Stimulated activated CD4-positive, alpha-beta T cell treated with anti-CD3 and anti-CD28 coated beads, Interleukin-1b, Interleukin-23, amount 100 ng/mL, for 1 hour (primary cell): ENCODE measurements at places on chromosomes 2 and 18.

GRCh38 chr2:230866756-230867523, 2.2 kb downstream of the ITM2C start:
- DNase-seq = peak; percentile 45

GRCh38 chr2:168539945-168540344, 83.9 kb downstream of the CERS6 start:
- DNase-seq = no peak

- DNase-seq = no peak
Measured at GRCh38 chr2:200309296-200310049, 3.0 kb downstream of the SPATS2L start.

GRCh38 chr2:170530284-170530745, 184.8 kb upstream of the SP5 start:
- no peak for DNase-seq

- DNase-seq = no peak
Measured at GRCh38 chr2:52402128-52402527, 1365.5 kb upstream of the CHAC2 start.

DNA sequence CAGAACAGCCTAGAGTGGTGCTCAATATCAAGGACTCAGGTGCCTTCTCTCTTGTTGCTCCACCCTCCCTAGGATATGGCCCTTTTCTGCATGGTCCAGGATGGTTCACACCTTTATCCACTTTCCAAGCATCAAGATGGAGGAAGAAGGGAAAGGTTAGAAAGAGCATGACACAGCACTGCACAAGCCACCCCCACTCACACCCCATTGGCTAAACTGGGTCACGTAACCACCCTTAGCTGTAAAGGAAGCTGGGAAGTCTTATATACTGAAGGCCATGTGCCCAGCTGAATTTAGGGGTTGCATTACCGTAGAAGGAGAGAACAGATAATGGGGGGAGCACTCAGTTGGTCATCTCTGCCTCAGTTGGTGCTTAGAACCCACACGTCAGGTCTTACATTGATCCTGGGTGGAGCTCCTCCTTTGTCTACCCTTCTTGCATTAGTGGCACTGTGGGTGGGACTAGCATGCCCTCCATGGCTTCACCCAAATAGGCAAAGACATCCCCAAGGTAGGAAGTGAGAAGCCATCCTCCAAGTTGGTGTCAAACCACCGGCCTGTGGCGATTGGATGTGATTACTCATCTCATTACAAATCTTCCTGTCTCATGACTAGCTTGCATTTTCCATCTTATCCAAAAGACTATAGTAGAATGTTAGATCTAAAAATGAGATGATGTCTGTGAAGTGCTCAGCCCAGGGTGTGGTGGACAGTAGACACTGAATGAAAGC, 248.5 kb downstream of the HAUS1 start:
- no peak for DNase-seq

- DNase-seq = no peak
Measured at GRCh38 chr2:202592566-202592965, 42.2 kb upstream of the FAM117B start.

DNA sequence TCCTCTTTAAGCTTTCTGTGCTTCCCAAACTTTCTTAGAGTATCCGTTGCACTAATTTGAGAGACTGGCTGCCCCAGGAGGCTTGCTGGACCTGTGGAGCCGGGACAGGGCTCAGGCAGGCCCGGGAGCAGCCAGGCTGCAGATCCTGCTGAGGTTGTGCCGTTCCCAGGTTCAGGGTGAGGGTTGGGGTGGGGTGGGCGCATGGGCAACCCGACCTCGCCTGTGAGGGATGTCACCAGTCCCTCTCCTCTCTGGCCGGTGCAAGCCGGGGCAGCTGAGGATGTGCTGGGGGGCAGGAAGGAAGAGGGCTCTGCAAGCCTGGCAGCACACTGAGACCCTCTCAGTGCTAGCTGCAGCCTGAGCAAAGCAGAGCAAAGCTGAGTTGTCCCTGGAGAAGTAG, 57.6 kb downstream of the DYSF start:
- no peak for DNase-seq

GRCh38 chr2:90076311-90076710, 1384.8 kb downstream of the RPIA start:
- no peak for DNase-seq

DNA sequence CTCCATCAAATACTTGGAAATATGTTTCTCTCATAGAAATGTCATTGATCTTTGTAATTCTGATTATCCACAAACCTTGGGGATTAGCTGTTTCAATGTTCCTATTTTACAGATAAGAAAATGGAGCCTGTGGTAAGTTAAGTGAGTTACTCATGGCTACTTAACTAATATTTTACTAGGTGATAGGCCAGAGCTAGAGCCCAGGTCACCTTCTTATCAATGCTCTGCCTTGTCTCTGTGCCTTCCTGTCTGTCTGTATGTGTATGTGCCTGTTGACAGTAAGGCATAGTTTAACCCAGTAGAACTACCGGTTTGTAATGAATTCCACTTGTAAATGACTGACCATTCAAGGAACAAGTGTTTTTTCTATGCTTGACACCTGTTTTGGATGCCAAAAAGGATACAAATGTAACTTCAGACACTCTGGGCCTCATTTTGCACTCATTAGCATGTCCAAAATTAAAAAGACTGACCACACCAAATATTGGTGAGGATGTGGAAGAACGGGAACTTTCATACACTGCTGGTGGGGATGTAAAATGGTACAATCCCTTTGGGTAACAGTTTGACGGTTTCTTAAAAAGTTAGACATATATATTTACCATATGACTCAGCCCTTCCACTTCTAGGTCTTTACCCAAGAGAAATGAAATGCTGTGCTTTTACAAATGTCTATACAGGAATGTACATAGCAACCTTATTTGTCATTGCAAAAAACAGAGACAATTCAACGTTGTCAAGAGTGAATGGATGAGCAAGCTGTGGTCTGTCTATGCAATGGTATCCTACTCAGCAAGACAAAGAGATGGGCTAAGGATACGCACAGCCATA, 19.6 kb upstream of the IL1A start:
- no peak for DNase-seq

DNA sequence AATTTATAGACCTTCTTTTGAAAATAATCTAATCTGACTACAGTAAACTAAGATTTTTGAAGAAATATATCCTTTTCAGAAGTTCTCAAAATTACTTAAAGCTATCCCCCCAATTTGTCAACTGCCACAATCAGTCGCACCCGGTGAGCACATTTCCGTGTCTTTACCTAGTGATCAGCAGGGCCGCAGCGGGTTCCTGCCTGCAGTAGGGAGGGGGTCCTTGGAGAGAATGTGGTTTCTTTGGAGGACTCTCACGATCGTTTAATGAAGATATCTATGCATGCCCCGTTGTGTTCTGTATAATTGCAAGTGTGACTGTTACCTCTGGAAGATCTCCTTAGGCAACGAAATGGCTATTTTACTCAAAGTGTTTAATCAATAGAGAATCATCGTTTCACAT, 251.9 kb upstream of the RAB12 start:
- no peak for DNase-seq

DNA sequence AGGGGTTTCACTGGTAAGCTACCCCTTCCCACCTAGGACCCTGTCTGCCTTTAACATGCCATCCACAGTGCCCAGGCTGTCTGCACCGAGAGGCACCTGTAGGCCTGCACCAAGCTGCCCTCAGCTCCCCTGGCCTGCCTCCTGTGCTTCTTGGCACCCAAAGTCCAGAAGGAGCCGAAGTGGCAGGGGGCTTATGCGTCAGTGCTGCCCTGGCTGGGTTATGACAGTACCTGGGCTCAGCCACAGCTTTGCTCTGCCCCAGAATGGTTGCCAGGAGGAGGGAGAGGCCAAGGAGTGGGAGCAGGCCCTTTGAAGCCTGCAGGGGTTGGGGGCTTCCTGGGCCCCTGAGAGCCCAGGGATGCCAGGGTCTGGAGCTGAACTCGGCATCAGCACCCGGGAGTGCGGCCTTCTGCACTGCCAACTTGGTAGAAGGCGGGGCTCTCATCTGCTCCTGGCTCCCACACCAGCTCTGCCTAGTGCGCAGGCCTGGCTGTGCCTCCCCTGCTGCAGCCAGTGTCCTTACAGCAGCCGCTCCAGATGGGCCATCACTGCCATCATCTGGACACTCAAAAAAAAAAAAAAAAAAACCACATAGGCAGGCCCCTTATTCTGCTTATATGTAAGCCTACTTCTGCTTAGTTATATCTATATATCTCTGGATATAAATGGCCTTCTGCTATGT, 155.4 kb downstream of the THSD7B start:
- DNase-seq = no peak

GRCh38 chr2:32289165-32289999, 11.7 kb downstream of the YIPF4 start:
- DNase-seq = no peak

- no peak for DNase-seq
Measured at GRCh38 chr2:64840426-64840881, 148.7 kb upstream of the SLC1A4 start.

DNA sequence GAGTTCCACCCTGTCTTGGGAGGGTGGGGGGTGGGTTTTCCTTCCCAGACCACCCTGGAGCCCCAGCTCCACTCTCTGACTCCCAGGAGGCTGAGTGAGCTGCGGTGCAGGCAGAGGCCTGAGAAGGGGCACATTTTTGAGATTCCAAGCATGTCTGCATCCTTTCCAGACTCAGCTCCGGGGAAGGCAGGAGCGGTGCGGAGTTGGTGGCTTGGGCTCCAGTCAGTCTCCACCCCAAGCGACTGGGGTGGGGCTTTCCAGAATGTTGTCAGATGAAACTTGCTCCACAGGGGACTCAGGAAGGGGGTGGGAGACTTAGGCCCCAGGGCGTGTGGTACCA, 44.2 kb upstream of the HS6ST1 start:
- no peak for DNase-seq

- no peak for DNase-seq
Measured at GRCh38 chr2:9654452-9655100, 23.8 kb upstream of the YWHAQ start.

DNA sequence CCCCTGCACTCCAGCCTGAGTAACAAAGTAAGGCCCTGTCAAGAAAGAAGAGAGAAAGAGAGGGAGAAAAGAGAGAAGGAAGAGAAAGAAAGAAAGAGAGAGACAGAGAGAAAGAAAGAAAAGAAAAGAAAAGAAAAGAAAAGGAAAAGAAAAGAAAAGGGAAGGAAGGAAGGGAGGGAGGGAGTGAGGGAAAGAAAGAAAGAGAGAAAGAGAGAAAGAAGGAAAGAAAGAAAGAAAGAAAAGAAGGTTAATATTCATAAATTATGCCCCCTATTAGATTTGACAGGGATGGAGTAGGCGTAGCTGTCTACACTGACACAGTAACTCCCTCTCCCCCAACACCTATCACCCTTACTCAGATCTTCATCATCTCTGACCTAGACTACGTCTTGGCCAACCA, 202.3 kb downstream of the SP3 start:
- no peak for DNase-seq

DNA sequence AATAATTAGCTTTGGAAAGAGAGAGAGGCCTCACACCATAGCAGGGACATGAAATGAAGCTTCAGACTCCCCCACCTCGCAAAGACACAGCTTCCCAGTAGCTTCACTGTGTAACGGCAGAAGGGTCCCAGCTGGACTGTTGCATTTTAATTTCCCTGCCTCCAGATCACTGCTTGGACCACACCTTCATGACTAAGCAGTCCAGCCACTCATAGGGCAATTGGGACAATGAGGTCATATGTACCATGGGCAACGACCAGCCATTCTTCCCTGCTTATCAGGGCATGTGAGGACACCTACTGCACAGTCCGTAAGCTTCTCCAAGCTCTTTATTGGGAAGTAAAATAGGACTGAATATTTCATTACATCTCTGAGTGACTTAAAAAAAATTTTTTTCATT, 183.0 kb downstream of the MREG start:
- DNase-seq = no peak

- DNase-seq = no peak
Measured at GRCh38 chr2:136156411-136156810, 38.5 kb upstream of the CXCR4 start.

- no peak for DNase-seq
Measured at GRCh38 chr18:43662657-43663056, 385.4 kb upstream of the SYT4 start.

- DNase-seq = no peak
Measured at GRCh38 chr2:109370399-109371035, 241.5 kb downstream of the SH3RF3 start.

GRCh38 chr2:102506743-102507142, 33.7 kb downstream of the SLC9A4 start:
- no peak for DNase-seq

DNA sequence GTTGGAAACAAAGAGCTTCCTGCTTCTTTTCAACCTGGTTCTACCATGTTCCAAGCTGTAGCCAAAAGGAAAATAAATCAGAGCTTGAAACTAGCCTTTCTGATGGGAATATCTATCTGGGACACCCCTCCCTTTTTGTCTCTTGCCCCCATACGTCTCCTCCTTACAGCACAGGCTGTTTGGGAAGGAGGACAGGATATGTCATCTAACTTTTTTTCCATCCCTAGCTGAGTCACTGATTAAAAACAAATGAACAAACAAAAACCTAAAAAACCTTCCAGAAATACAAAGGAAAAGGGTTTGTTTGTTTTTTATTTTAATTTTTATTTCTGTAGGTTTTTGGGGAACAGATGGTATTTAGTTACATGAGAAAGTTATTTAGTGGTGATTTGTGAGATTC, 151.6 kb downstream of the FAM210A start:
- no peak for DNase-seq

DNA sequence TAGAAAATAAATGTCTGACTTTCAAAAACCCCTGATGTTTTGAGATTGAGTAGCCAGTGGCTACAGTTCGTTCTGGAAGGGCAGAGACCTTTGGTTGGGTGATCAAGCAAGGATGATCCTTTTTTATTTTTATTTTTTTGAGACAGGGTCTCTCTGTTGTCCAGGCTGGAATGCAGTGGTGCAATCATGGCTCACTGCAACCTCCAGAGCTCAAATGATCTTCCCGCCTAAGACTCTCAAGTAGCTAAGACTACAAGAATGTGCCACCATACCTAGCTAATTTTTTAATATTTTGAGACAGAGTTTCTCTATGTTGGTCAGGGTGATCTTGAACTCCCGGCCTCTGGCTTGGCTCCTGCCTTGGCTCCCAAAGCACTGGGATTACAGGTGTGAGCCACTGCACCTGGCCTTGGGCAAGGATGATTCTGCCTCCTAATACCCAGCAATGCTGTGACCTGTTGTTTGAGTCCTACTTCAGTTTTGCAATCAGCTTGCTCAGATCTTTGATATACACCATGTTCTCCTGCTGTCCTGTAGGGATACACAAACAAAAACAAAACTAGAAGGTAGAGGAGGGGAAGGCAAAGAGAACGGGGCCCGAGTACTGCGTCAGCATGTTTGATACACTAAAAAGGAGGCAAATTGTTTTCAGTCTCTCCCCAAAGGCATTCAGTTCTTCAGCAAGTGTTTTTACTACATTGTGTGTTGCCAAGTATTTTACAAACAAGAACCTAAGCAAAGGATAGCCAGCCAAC, 59.2 kb upstream of the LYPD6B start:
- no peak for DNase-seq

- DNase-seq = no peak
Measured at GRCh38 chr2:112880696-112881095, 30.3 kb upstream of the IL37 start.

DNA sequence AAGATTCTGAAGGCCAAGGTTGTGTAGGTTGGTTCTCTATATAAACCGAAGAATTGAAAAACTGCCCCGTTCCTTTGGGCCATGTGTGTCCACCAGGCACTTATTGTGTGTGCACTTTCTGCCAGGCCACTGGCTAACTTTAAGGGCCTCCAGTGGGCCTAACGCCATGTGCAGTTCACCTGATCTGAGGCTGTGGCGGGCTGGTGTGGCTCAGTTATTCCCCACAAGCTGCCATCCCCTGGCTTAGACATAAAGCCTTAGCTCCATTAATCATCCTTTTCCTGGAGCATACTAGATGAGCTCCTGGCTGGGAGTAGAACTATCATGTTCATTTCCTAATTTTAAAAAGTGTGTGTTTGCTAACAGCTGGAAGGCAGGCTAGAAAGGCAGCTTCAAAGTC, 304.1 kb upstream of the TNP1 start:
- DNase-seq = no peak

GRCh38 chr2:100194951-100195350, 52.6 kb upstream of the AFF3 start:
- no peak for DNase-seq
